Activated naive CD8-positive, alpha-beta T cell treated with anti-CD3 and anti-CD28 coated beads, Interleukin-2, amount 10 ng/mL, durations not matched to agents 7 days and 5 days (primary cell): ENCODE measurements at places on chromosomes 2 and 18. TPM values are rescaled to one million over a fixed set of nuclear protein-coding genes. Genes with fewer than 3 reads are reported as not detected.
A peak's percentile ranks its signal among the peaks of the same experiment; 100 is the strongest.

DNA sequence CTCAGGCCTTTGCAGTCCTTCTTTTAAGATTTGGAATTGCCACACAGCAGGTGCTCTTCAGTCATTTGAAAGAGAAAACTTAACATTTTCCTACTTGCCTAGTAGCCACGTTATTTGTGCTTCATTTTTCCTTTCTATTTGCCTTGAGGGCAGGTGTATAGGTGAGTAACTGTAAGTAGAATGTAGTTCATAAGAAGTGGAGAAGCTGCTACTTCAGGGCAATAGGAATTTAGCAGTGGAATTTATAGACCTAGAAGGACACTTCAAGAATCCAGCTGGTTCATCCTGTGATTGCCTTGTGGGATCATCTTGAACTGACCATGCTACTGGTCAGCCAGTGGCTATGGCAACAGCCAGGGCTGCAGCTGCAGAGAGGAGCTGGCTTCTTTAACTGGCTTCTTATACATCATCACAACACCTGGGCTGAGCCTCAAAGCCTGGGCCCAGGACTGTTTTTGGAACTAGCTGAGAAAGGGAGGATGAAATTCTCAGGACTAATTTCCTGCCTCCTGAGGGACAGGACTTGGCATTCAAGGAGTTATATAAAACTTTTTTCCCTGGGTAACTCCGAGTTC is 5.1 kb upstream of the LANCL1 start:
- H3K4me1 ChIP-seq = peaks cover 16% of the 10 kb centered on the region
- DNase-seq = no peak
- no peak overlapping the region for H3K27ac ChIP-seq
- peaks cover 4% of the 10 kb centered on the region for H3K36me3 ChIP-seq
- H3K4me3 ChIP-seq = no peak overlapping the region

- no peaks in the 10 kb centered on the region for H3K36me3 ChIP-seq
- H3K27me3 ChIP-seq = no peaks in the 10 kb centered on the region
- H3K4me1 ChIP-seq = peaks cover 19% of the 10 kb centered on the region
Measured at GRCh38 chr18:830315-830901, 18.4 kb upstream of the YES1 start.

GRCh38 chr2:73970141-73970803 is 14.4 kb upstream of the TET3 start:
- no peaks in the 10 kb centered on the region for H3K27me3 ChIP-seq
- no peak for DNase-seq
- H3K4me1 ChIP-seq = peaks cover 48% of the 10 kb centered on the region
- H3K36me3 ChIP-seq = peaks cover 3% of the 10 kb centered on the region

DNA sequence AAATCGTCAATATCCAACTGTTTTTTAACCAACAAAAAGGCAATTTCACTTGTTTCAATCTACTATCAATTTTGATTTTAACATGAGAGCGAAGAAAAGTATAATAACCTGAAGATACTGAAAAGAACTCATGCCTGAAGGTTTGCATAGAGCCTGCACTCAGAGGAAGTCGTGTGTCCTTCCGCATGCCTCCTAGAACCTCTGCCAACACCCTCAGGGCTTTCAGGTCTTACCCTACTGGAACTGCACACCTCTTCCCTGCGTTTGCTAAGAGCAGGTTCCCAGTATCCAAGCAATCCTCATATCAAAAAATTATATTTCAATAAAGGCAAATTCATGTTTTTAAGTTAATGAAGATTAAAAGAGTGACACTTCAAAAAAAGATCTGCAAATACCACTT is 74.7 kb downstream of the PIAS2 start:
- no peak overlapping the region for H3K4me3 ChIP-seq
- no peaks in the 10 kb centered on the region for H3K4me1 ChIP-seq

DNA sequence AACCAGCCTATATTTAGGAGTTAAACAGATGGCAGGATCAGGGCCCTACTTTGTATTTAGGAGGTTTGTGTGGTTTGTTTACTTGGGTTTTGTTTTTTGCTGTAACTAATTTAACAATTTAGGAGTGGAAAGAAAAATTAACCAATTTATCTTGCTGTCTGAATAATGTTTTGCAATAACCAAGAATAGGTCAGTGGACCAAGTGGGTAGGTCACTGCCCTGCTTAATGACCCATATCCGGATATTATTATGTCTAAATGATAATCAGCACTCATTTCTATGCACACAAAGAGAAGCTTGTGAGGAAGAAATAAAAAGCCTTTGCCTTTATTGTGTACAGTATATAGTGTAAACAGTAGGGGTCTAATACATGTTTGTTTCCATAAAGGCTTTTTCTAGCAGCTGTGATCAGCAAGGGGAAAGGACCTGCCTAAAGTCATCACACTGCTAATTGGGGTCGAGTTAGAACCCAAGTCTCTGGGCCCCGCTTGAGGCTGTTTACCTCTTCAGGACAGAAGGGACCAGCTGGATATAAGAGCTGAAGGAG is 76.6 kb downstream of the TGOLN2 start:
- H3K4me1 ChIP-seq = no peaks in the 10 kb centered on the region
- H3K27me3 ChIP-seq = peaks cover 8% of the 10 kb centered on the region
- H3K4me3 ChIP-seq = no peak overlapping the region
- no peak overlapping the region for H3K27ac ChIP-seq
- no peaks in the 10 kb centered on the region for H3K36me3 ChIP-seq

- no peak for DNase-seq
- no peaks in the 10 kb centered on the region for H3K4me1 ChIP-seq
- H3K27ac ChIP-seq = no peak overlapping the region
- H3K4me3 ChIP-seq = no peak overlapping the region
Measured at GRCh38 chr18:59423259-59423658, 64.2 kb upstream of the LMAN1 start.

DNA sequence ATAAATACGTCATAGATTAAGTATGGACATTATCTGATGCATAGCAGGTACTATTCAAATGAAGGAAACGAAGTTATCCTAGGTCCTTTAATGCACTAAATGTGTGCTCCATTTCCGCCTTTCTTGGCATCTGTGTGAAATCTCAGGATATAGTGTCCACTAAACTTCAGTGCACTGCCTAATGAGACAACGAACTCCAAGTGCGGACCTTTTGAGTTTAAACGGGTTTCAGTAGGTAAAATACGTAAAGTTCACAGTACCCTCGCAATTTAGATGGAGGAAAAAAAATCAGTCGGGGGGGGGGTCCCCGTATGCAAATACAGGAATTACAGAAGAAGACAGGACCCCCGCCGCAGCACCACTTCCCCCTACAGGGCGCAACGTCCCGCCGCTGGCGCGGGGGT is 729 bp upstream of the REL start:
- no peak for DNase-seq
- H3K4me1 ChIP-seq = peaks cover 12% of the 10 kb centered on the region
- peaks cover 1% of the 10 kb centered on the region for H3K36me3 ChIP-seq
- peak overlapping the region; percentile 95 for H3K27ac ChIP-seq
- H3K4me3 ChIP-seq = peak overlapping the region; percentile 96
- no peaks in the 10 kb centered on the region for H3K27me3 ChIP-seq

DNA sequence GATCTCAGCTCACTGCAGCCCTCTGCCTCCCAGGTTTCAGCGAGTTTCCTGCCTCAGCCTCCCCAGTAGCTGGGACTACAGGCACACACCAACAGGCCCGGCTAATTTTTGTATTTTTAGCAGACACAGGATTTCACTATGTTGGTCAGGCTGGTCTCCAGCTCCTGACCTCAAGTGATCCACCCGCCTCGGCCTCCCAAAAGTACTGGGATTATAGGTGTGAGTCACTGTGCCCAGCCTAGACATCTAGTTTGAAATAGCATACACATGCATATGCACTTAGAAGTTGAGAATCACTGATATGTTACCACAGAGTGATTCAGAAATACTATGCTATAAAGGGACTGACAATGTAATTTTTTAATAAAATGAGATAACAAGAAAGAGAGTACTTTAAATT is 69.8 kb upstream of the CDKL4 start:
- DNase-seq = no peak
- peaks cover 5% of the 10 kb centered on the region for H3K36me3 ChIP-seq
- no peak overlapping the region for H3K4me3 ChIP-seq
- no peaks in the 10 kb centered on the region for H3K27me3 ChIP-seq
- H3K4me1 ChIP-seq = no peaks in the 10 kb centered on the region

DNA sequence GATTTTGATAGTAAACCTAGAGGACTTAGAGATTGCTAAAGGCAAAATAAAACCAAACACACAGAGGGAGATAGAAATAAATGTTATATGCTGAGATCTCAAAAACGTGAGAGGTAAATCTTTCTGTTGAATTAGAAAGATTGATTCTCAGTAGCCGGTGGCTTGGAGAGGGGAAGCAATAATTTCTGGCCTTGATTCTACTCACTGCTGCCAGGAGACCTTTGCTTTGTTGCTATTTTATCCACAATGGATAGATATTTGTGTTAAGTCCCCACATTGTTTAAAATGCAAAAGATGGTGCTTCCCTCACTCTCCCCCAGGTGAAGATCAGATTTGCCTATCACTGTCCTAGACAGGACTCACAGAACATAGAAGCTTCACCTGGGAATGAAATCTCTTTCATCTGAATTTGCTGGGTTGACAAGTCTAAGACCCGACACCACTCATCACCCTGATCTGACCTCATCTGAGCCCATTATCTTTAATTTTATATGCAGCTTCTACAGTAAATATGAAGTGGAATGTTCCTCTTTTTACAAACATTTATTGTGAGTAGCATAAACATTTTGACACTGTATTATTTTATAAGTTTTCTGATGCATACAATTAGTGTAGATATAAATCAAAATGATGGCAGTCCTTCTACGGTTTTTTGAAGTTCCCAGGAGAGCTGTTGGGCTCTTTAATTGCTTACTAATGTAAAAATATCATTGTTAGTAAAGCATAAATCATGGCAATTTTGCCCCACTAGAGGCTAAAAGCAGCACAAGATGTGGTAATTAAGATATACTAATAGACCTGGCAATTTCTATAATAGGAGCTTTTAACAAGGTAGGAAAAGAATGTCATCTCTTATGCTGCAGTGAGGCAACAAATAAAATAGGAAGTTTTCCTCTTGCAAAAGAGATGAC is 149.7 kb downstream of the DCC start:
- no peaks in the 10 kb centered on the region for H3K4me1 ChIP-seq
- no peaks in the 10 kb centered on the region for H3K36me3 ChIP-seq
- no peak overlapping the region for H3K27ac ChIP-seq
- no peaks in the 10 kb centered on the region for H3K27me3 ChIP-seq
- no peak overlapping the region for H3K4me3 ChIP-seq
- DNase-seq = no peak

GRCh38 chr2:126663184-126663963 is 7.4 kb downstream of the GYPC start:
- peaks cover 32% of the 10 kb centered on the region for H3K36me3 ChIP-seq
- H3K27me3 ChIP-seq = no peaks in the 10 kb centered on the region
- peak overlapping the region; percentile 98 for H3K27ac ChIP-seq
- peaks cover 71% of the 10 kb centered on the region for H3K4me1 ChIP-seq

- no peak for DNase-seq
- no peak overlapping the region for H3K4me3 ChIP-seq
- no peaks in the 10 kb centered on the region for H3K4me1 ChIP-seq
- H3K36me3 ChIP-seq = no peaks in the 10 kb centered on the region
- no peak overlapping the region for H3K27ac ChIP-seq
- H3K27me3 ChIP-seq = no peaks in the 10 kb centered on the region
Measured at GRCh38 chr2:220533485-220533884, 906.1 kb downstream of the SLC4A3 start.

DNA sequence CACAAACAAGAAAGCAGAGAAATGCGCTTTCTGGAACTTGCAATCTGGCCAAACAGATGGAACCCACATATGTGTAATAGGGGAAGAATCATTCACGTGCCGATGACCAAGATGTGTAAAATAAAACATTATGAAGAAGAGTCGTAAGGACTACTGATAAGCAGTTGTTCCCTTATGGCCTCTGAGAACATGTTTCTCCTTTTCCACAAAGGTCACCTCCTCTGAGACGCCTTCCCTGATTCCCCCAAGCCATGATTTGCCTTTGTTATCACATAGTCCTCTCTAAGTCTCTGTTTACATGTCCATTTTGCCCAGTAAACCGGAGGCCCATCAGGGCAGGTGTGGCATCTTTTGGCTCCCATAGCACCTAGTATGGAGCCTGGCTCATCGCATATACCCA is 8.0 kb downstream of the OTOF start:
- no peak overlapping the region for H3K27ac ChIP-seq
- peaks cover 39% of the 10 kb centered on the region for H3K36me3 ChIP-seq
- DNase-seq = no peak
- no peak overlapping the region for H3K4me3 ChIP-seq
- no peaks in the 10 kb centered on the region for H3K27me3 ChIP-seq

- peaks cover 10% of the 10 kb centered on the region for H3K36me3 ChIP-seq
- H3K4me3 ChIP-seq = peak overlapping the region; percentile 64
- DNase-seq = no peak
- H3K27me3 ChIP-seq = peaks cover 4% of the 10 kb centered on the region
- peaks cover 34% of the 10 kb centered on the region for H3K4me1 ChIP-seq
Measured at GRCh38 chr18:59359576-59359952, 499 bp upstream of the LMAN1 start.

DNA sequence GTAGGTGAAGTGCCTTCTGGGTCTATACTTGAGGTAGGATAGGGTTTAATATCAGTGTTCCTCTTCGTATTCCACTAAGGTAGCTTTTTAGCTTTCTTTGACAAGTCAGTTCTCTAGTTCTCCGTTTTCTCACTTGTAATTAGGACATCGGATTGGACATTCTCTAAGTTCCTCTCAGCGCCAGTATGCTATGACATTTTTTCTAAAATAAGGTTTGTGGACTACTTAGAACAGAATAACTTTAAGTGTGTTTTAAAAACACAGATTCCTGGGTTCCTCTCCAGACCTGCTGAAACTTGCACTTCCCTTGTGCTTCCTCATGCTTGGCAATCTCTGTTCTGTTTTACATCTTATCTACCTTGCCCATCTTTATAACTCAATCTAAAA is 69.3 kb upstream of the YWHAQ start:
- no peak overlapping the region for H3K4me3 ChIP-seq
- H3K36me3 ChIP-seq = peaks cover 3% of the 10 kb centered on the region
- H3K27ac ChIP-seq = no peak overlapping the region
- no peak for DNase-seq

GRCh38 chr2:133633881-133634409 is 65.7 kb upstream of the NCKAP5 start:
- no peaks in the 10 kb centered on the region for H3K4me1 ChIP-seq
- DNase-seq = no peak
- no peak overlapping the region for H3K27ac ChIP-seq
- no peak overlapping the region for H3K4me3 ChIP-seq

- no peak overlapping the region for H3K27ac ChIP-seq
- H3K27me3 ChIP-seq = no peaks in the 10 kb centered on the region
- H3K36me3 ChIP-seq = peaks cover 3% of the 10 kb centered on the region
- no peak overlapping the region for H3K4me3 ChIP-seq
Measured at GRCh38 chr2:70005752-70006446, 44.5 kb upstream of the ASPRV1 start.

- no peaks in the 10 kb centered on the region for H3K27me3 ChIP-seq
- no peaks in the 10 kb centered on the region for H3K4me1 ChIP-seq
- no peak overlapping the region for H3K27ac ChIP-seq
- no peaks in the 10 kb centered on the region for H3K36me3 ChIP-seq
- DNase-seq = no peak
- no peak overlapping the region for H3K4me3 ChIP-seq
Measured at GRCh38 chr2:219912491-219912921, 285.1 kb downstream of the SLC4A3 start.

KCTD18 gene
- total RNA-seq = 18.1 TPM

PAX8 gene
- total RNA-seq = 3.2 TPM

IL1F10 gene
- not detected for total RNA-seq

C18orf54 gene
- 8.5 TPM for total RNA-seq

DSC2 gene
- not detected for total RNA-seq

DSG4 gene
- not detected for total RNA-seq
